ENCODE measurements at places on chromosomes 12 and 14.

DNA sequence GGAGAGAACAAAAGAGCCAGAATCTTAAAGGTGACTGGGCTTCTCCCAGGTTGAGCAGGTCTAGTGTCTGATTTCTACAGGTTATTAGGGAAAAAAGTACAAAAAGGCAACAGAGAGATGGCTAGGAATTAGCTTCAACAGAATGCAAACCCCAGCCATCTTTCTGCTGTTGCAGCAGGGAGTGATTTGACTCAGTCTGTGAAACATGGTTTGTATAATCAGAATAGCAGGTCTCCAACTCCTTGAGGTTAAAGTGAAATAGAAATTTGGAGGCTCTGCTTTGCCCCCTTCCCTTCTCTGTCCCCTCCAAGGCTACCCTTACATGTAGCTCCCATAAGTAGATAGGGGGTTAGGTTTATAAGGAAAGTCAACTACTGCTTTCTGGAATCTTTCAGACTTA lies 105.8 kb downstream of the AKAP6 start:
- DNase-seq = no peak

- DNase-seq = no peak
Observed at GRCh38 chr12:66653796-66654195, 25.1 kb downstream of the GRIP1 start.

DNA sequence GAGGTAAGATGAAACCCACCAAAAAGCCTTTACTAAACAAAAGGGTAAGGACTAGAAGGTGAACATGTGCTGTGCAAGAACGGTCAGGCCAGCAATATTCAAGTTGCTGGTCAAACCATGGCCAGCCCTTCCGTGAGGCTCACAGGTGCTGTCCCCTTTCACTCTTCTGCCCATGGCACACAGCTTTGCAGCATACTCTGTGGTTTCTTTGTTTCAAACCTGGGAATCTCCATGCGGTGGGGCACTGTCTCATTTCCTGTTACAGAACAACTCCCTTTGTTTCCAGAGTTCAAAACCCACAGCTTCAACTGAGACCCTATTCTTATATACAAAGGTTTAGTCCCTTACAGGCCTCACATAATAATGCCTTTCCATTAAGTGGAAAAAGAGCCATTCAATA lies 1.7 kb upstream of the OVCH1 start:
- no peak for DNase-seq

- DNase-seq = no peak
Observed at GRCh38 chr12:93442411-93443340, 929 bp upstream of the UBE2N start.

DNA sequence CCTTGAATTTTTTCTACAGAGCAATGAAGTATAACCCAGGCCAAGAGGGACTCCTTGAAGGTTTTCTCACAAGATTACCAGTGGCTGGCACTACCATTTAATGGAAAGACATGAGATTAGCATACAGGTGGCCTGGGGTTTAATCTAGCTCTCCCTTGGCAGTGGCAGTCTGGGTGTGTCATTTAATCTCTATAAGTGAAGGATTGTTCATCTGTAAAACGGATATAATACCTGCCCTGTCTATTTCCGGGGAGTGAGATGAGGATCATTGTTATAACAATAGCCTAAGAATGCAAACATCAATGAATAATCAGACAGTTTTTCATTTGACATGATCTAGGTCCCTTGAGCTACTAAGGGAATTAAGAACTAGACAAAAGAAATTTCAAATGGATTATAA lies 168.7 kb upstream of the CPNE8 start:
- DNase-seq = no peak

DNA sequence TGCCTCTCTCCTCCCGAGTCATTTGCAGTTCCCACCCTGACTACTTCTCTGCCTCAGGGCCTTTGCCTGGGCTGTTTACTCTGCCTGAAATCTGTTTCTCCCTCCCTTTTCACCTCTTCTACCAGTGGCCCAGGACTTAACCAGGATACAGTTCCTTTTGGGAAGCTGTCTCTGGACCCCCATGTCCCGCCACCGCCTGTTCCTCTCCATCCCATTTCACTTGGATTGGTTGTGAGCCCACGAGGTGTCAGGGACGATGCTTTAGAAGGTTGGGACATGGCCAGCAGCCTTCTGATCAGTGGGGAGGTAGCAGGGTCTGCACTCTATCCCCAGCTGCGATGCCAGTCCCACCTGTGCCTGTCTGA lies 51.8 kb downstream of the FAM222A start:
- no peak for DNase-seq

DNA sequence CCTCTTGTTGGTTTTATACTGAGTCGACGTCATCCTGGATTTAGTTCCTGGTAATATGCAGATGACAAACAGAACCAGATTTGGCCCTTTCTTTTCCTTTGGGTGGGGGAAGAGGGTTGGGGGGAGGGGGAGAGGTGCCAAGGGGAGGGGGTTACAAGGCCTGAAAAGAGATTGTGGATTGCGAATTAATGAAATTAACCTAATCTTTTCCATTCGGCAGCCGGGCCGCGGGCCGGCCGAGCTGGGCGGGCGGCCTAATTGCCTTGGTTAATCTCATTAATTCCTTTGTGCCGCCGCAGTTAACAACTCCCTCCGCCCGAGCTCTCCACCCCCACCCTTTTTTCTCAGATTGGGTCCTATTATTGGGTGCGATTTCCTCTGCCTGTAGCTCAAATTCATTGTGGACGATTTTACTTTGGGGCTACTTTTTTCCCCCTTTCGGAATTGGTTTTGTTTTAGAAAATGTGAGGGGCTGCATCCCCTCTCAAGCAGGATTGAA lies 387 bp upstream of the GSC start:
- peak; percentile 61 for DNase-seq

DNA sequence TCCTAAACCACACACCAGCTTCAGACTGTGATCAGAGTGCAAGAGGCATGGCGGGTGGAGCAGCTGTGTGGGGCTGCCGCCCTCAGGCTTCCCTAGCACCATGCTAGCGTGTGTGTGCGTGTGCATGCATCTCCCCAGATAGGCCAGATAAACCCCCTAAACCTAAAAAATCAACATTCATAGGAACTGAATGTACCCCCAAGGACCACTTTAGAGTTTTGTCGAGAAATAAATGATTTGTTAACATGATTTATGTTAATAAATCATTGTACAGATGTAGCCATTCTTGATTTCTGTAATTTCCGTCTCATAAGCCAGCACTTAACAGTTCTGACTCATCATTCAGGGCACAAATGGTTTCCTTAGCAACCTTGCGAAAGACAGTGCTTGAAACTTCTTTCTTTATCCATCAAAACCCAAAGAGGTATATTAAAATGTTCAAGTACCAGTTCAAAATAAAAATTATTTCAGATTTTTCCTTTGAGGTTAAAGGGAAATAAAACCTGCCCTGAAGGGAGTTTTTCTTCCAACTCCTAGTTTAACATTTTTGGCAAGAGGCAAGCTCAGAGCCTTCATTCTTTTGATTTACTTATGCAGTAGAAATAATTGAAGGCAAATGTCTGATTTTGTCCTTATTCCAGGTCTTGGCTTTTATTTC lies 206.2 kb upstream of the RGS6 start:
- no peak for DNase-seq

DNA sequence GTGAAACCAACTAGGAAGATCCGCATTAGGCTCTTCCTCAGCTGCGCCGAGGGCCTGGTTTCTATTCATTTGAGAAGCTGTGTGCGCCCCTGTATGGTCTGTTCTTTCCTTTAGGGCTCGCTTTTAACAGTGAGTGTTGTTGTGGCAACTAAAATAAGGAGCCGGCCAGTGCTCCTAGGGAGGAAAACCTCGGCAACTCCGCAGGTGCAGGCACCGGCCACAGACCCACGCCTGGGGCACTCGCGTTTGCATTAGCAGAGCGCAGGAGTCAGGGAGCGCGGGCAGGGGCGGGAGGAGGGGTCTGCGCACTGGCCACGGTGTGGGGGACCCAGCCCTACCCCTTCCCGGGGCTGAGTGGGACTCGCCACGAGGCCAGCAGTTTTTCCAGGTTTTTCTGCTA lies 50.5 kb downstream of the STX2 start:
- DNase-seq = peak; percentile 16

GRCh38 chr12:28104316-28104715 lies 85.9 kb upstream of the CCDC91 start:
- DNase-seq = no peak

GRCh38 chr12:1267243-1267642 lies 276.2 kb downstream of the ERC1 start:
- DNase-seq = no peak

- DNase-seq = no peak
Observed at GRCh38 chr14:63747846-63748245, 20.0 kb upstream of the SGPP1 start.

DNA sequence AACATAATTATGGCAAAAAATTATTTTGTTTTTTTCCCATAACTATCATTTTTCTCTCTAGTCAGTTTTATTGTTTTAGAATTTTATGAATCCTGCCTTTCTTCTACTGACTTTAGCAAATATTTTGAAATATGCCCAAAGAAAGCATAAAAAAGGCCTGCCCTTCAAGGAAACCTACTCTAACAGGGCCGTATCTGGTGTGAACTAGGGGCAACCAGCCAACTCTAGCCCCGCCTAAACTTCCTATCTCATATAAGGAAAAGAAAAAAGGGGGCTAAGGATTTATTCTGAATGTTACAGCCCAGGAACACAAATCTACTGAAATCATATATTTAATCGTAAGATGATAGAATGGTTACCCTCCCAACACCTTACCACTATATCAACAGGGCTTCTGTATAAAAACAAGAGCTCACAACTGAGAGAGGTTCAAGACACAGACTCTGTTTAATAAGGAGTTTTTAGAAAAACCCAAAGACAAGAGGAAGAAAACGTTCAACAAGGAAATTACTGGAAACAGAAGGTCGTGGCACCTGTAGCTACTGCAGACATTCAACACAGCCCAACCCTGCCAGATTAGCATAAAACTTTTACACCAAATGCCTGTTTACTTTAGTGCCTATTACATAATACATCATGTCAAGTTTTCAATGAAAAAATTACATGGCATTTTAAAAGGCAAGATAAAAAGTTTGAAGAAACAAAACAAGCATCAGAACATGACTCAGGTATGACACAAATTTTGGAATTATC lies 12.9 kb upstream of the EPYC start:
- DNase-seq = no peak

GRCh38 chr12:99287136-99287535 lies 360.4 kb upstream of the GARIN6 start:
- no peak for DNase-seq

DNA sequence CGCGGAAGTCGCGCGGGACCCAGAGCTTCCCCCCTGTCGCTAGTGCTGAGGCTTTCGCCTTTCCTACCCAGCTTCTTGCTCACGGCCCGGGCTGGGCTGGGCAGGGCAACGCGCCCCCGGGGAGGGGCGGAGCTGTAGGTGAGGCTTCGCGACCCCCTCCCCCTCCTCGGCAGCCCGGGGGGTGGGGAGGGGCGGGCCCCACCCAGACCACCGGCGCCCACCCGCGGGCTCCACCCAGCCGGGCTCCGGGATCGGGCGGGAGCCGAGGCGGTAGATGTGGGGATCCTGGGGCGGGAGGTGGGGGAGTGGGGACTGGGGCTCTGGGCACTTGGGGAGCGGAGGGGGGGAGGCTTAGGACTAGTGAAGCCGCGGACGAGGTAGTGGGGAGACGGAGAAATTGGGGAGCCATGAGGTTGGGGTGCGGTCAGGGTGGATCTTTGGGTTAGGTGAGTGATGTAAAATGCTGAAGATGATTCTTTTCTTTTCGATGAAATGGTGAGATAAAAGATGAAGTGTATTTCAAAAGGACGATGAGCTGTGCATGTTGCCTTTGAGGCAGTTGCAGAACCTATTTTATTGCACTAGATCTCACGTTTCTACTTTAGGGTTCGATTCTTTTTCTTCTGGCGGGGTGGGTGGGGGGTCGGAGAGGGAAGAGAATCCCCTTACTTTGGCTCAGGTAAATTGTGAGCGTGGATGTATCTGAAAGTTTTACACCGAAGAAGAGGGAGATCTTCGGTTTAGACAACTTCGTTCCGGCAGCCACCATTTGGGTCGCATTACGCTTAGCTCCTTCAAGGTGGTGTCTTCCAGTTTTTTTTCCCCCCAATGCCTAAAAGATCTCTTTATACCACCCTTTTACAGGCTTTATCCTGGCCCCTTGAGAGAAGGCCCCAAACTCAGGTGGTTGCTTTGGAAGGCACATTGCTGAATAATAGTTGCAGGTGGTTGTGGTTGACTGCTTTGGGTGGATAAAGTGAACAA lies 619 bp downstream of the ERC1 start:
- peak; percentile 80 for DNase-seq

- peak; percentile 28 for DNase-seq
Observed at GRCh38 chr12:101876322-101876860, 989 bp upstream of the DRAM1 start.

DNA sequence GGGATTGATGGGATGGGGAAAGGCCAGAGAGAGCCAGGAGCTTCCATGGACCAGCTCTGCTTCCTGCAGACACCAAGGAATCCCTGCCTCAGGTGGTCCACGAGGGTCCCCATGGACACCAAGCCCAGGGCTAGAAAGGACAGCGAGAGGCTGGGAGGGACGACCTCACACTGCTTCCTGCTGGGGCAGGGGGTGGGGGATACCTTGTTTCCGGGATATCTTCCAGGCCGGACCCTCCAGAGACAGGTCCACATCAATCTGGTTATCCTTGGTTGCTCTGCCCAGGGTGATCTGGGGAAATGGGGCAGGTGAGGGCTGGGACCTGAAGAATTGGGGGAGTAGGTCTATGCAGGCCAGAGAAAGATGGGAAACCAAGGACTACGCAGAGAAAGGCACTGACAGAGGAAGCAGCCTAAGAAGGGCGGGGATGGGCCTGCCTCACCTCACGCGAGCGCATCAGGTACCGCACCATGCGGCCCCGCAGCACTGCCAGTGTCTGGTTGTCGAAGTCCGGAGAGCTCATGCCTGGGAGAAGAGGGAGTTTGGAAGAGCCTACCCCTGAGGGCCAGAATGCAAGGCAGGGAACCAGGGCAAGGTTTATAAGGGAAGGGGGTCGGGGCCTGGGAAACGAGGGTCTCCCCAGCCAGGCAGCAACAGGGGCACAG lies 8.8 kb downstream of the MCRS1 start:
- no peak for DNase-seq

DNA sequence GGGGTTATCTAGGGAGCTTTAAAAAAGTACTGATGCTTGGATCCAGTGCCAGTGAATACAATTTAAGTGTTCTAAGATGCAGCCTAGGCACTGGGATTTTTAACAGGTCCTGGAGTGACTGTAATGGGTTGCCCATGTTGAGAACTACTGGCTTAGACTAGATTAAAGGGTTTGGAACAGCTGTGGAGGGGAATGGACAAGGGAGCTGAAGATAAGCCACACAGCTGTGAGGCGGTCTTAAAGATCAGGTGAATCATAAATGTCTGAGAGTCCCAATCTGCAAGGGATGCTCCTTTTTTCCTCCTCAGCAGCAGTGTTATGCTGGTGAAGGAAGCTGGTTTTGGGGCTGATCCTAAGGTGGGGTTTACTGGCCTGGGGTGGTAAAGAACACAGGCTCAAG lies 35.5 kb upstream of the FRMD6 start:
- DNase-seq = no peak

Data from retina (tissue), 1 donor.